NCI-H187 treated with DMSO at 0.1 percent for 48 hours (cell line): ENCODE measurements at places on chromosomes 1 and 21.

DNA sequence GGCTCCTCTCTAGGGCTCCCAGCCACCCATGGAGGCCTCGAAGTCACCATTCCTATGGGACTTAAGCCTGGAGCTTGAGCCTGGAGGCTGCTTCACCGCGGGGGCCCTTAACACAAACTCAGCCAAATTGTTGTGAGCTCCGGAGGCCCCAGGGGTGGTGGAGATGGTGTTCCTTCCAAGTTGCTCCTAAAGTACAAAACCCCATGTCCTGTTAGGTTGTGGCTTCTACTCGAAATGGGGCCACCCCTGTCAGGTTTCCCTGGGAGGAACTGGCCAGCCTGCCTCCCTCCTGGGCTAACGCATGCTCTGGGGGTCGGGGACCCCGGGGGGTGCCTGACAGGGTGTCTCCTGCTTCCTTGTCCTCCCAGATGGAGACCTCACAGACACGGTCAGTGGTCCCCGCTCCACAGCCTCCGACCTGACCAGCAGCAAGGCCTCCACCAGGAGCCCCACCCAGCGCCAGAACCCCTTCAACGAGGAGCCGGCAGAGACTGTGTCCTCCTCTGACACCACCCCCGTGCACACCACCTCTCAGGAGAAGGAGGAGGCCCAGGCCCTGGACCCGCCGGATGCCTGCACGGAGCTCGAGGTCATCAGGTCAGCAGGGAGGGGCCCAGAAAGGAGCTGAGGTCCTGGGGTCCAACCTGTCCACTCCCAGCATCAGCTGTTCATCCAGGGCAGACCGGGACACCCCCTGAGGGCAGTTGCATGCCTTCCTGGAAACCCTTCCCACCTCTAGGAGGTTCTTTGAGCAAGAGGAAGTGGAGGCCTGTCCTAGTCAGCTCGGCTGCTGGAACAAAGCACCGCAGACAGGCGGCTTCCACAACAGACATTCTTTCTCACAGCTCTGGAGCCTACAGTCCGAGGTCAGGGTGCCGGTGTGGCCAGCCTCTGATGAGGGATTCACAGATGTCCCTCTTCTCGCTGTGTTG is 10.8 kb upstream of the SLC25A34 start:
- DNase-seq: no peak

DNA sequence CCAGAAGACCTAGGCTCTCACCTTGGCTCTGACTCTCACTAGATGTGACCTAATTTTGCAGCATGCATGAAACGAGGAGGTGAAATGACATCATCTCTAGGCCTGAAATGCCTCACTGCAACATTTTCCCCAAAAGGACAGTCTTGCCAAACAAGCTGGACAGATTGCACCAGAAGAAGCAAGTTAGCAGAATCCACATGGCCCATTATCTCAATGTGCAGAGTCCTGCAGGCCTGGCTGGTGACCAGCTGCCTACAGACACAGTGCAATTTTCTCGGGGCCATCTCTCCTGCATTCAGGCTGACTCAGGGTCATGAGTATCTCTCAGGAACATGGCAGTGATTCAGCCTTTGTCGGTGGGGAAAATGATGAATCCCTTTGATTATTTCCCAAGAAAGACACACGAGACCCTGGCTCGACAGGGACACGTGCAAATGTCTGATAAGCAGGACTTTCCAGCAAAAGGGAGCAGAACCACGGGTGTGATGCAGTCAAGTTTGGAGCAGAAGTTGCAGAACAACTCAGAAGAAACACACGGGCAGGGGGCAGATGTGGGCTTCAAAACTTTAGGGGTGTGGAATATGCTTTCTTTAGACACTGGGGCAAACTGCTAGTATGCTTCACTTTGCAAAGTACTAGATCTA is 38.7 kb downstream of the TRIM67 start:
- DNase-seq: no peak

- DNase-seq: no peak
Observed at GRCh38 chr21:42550817-42551216, 37.2 kb downstream of the SLC37A1 start.

GRCh38 chr1:40381268-40382107 is 8.0 kb downstream of the SMAP2 start:
- DNase-seq: no peak

DNA sequence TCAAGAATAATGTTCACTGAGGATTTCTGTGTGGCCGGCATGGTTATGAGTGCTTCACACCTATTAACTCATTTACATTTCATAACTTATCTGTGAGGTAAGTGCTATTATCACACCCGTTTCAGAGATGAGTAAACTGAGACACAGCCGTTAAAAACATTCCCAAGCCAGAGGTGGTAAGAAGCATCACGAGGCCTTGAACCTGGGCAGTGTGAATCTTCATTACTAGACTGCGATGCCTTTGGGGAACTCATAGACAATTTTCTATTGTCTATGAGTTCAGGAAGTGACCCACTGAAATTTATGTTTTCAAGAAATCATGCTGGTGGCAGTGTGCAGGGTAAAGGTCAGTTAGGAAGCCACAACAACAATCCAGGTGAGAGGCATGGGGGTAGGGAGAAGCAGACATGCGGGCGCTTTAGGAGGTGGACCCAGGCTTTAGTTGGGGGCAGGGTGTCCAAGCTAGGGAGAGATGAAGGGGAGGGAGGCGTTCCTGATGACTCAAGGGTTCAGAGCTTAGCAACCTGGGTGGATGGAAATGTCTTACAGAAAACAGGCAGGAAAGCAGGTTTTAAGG is 14.5 kb downstream of the GNG12 start:
- no peak for DNase-seq

- DNase-seq: no peak
Observed at GRCh38 chr1:168821434-168821833, 92.4 kb upstream of the DPT start.

GRCh38 chr1:83012950-83013349 is 986.0 kb downstream of the TTLL7 start:
- no peak for DNase-seq

- DNase-seq: no peak
Observed at GRCh38 chr1:181777286-181777685, 284.2 kb downstream of the ZNF648 start.

- no peak for DNase-seq
Observed at GRCh38 chr1:162085991-162086390, 16.5 kb downstream of the NOS1AP start.

- no peak for DNase-seq
Observed at GRCh38 chr1:44820328-44821239, 12.3 kb downstream of the BTBD19 start.

GRCh38 chr1:209037064-209037463 is 546.5 kb upstream of the CAMK1G start:
- DNase-seq: no peak

DNA sequence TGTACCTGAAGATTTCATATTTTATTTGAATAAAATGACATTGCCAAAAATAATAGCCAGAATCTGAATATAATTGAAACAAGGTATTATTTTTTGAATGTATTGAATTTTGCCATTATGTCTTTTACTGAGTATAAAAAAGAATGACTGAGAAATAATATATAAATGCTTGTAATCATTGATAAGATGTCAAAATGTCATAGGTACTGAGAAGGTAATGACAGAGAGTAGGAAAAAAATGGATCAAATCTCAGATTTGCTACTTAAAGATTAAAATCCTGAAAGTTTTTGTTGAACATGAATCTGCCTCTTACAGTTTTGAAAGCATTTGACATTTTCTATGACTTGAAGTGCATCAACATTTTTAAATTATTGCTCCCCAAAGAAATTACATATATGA is 1069.9 kb upstream of the ADGRL4 start:
- DNase-seq: no peak

GRCh38 chr1:231566496-231566895 is 38.0 kb downstream of the TSNAX start:
- no peak for DNase-seq

DNA sequence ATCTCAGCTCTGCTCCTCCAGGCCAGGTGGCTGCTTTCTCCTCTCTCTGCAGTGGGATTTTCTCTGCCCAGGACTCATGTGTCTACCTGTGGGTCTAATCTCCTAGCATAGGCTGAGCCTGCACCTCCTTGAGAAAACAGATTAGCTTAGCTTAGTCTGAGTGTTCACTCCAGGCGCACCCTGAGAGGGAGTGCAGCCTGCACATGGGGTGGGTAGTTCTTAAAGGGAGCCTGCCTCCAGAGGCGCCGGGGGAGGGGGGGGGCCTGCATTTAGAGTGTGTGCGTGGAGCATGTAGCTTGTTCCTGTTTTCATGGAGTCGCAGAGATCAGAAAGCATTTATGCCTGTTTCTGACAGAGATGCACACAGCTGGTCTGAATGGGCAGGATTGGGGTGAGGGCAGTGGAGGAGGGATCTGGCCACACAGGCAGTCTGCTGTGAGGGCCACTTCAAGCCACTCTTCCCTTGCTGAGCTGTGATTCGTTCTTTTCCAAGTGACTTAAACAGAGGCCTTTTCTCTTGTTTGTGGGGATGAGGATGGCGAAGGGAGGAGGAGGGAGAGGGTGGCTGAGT is 45.2 kb downstream of the GALNT2 start:
- DNase-seq: no peak

DNA sequence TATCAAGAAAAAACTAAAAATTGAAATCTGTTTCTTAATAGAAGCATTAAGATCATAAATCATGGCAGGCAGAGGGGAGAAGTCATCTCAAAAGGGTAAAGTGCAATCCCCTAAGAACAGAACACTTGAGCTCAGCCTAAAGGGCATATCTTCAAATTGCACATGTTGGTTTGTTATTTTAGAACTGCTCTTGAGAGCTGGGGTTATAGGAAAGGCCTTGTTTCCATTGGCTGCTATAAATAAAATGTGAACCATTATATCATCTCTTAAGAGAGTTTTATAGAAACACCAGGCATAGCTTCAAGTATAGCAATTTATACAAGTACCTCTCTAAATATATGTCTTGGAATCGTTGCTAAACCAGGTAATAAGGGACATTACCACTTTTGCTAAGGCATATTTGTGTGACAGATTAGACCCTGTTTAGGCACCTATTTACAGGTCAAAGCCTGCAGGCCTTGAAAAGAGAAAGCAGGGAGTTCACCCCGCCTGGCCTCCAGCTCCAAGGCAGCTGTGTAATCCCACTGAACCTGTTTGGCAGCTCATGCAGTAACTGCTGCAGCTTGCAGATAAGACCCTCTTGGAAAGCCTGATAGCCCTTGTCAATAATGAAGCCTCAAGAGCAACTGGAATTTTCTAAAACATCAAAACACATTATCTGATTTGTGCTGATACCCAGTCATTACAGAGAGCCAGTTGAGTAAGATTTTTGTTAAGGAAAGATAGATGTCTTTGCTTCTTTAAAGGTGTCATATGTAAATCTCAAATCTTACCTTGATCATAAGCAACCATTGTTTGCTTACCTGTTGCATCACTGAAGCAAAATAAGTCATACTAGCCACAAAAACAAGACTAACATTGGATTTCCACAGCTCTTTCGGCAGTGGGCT is 24.2 kb upstream of the SYDE2 start:
- DNase-seq: peak; percentile 75

- DNase-seq: no peak
Observed at GRCh38 chr1:46684670-46685069, 13.0 kb downstream of the TEX38 start.

DNA sequence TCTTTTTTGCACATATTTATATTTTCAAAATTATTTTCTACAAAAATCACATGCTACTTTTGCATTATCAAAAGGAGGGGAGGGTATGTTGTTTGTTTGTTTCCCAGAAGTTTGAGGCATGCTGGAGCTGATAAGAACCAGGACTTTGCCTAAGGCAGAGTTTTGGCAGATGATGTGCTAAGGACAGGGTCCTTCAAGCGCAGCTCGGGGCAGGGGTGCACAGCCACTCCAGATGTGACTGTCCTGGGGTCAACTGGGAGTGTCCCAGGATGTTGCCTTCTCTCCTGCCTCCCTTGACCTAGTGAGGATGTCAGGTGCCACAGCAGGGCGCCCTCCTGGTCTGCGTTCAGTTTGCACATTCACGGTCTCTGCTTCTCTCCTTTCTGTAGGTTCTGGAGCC is 42.6 kb upstream of the SRRM1 start:
- DNase-seq: no peak

- no peak for DNase-seq
Observed at GRCh38 chr1:54764922-54765561, 719 bp upstream of the PARS2 start.

- DNase-seq: no peak
Observed at GRCh38 chr1:3019007-3019515, 2.2 kb upstream of the ACTRT2 start.

GRCh38 chr1:18711003-18711402 is 80.4 kb downstream of the PAX7 start:
- DNase-seq: no peak

DNA sequence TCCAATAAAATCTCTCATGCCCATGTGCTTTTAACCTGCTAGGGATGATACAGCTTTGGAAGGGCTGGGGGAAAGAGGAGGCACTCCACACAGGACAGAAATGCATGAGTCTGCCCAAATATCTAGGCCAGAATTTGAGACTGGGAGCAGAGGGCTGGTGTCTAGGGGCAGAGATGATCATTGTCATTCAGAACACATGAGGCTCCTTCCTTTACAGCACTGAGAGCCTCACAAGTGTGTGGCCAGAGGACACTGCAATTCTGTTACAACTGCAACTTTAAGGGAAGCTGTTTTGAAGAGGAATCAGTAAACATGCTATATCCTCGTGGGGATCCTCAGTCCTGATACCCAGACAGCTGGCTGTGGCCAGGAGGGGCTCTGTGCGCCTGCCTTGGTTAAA is 541.3 kb downstream of the OMA1 start:
- no peak for DNase-seq

- no peak for DNase-seq
Observed at GRCh38 chr1:3293563-3294080, 160.8 kb upstream of the ARHGEF16 start.

DNA sequence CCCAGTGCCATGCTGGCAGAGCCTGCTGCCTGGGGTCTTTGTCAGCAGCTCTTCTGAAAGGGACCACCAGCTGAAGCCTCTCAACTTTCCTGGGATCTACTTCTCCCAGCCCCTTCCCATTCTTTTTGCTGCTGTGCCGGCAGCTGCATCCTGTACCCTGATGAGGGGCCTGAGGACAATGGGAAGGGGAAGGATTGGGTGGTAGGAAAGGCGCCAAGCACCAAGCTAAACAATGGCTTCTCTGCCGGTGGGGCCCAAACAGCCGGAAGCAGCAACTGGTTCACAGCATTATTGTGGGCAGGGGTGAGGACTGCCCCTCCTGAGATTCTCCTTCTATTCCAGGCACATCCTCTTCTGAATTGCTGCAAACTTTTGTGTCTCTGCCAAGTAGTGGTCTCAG is 5.0 kb upstream of the EFCAB14 start:
- no peak for DNase-seq

- no peak for DNase-seq
Observed at GRCh38 chr1:240621249-240621648, 9.3 kb upstream of the GREM2 start.

DNA sequence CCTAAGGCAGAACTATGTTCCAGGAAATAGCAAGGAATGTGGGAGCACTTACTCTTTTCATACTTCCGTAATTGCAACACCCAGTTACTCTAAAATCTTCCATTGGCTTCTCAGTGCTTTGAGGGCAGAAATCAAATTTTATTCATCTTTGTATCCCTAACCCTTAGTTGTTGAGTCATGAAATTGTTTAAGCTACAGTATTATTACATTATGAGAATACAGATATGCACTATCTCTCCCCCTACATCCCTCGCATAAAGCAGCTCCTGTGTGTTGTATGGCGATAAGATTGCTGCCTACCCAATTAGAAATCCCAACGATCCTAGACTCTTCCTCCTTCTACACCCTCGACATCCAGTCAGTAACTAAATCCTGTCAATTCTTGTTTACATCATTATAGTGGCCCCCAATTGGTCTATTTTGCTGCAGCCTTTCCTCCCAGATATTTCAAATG is 2.6 kb downstream of the AIDA start:
- DNase-seq: no peak
